ENCODE measurements at places on chromosomes 3 and 15.

- DNase-seq: no peak
These were observed 237.7 kb upstream of the AZI2 start for GRCh38 chr3:28586325-28586724.

- DNase-seq: no peak
These were observed 625.8 kb downstream of the OTOL1 start for GRCh38 chr3:162122405-162122804.

DNA sequence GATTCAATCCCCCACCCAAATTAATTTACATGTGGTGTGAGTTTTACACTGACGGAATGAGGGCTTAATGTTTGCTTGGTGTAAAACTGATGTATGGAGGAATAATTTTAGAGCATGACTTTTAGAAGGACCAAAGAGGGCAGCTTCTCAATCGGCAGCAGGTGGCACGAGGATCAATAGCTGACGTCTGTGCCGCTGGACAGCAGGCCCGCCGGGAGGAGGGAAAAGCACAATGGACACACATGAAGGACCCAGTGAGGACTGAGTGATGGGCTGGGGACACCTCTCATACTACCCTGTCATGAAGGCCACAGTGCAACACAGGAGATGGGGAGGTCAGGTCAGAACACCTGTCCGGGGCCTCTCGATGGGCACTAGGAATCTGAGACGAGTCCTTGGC, 61.4 kb upstream of the NSMCE3 start:
- DNase-seq: no peak

DNA sequence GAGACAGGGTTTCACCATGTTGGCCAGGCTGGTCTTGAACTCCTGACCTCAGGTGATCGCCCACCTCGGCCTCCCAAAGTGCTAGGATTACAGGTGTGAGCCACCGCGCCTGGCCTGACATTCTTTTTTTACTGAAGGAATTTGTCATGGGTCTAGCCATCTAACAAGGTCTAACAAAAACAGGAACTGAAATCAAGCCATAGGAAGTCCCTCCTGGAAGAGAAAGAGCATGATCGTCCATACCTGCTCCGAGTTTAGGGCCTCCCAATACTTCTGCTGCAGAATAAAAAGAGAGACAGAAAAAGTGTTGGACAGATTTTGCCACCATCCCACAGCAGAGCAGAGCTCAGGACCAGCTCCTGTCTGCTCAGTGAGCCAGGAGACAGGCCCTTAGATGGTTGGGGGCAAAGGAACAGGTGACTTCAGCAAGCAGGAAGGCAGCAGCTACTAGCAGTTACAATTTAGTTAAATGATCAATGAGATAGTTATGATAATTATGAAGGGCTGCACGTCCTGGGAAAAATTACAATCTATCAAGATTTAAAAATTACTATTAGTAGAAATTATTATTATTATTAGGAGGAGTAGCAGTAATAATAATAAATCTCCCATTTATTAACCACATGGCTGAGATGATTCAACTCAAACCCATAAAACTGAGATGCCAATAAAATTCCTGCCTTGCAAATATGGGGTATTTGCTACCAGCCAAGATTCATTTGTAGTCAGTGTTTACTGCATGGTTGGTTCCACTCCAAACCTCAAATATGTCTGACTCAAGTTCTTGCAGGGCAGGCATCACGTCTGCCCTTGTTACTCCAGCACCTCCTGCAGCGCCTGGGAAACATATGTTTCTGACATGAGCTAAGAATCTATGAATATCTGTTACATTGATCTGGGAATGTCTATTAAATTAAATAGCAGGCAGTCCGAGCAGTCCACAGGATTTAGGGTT, 40.1 kb downstream of the TMEM44 start:
- DNase-seq: peak; percentile 98

- DNase-seq: no peak
These were observed 541.1 kb downstream of the MECOM start for GRCh38 chr3:169122416-169122815.

- peak; percentile 3 for DNase-seq
These were observed 134.8 kb downstream of the THRB start for GRCh38 chr3:24359645-24360462.

GRCh38 chr15:68442903-68443302, 10.9 kb upstream of the ITGA11 start:
- DNase-seq: no peak

GRCh38 chr15:72445426-72445825, 28.7 kb upstream of the ARIH1 start:
- DNase-seq: no peak

- peak; percentile 27 for DNase-seq
These were observed 697 bp downstream of the CHSY1 start for GRCh38 chr15:101250873-101251829.

DNA sequence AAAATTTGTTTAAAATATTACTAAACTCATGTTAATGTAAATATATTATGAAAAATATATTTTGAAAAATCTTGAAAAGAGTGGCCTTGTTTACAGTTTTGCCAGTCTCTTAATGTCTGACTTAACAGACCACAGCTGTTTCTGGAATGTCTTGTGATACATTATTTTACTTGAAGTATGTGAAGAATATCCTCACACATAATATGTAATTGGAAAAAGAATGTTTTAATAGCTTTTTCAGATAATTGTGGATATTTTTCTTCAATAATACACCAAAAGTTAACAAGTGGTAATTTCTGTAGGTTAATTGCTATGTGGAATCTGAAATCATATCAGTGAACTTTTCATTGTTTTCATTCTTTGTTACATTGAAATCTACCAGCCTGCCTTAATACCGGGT, 101.3 kb downstream of the UBE2E2 start:
- peak; percentile 10 for DNase-seq

DNA sequence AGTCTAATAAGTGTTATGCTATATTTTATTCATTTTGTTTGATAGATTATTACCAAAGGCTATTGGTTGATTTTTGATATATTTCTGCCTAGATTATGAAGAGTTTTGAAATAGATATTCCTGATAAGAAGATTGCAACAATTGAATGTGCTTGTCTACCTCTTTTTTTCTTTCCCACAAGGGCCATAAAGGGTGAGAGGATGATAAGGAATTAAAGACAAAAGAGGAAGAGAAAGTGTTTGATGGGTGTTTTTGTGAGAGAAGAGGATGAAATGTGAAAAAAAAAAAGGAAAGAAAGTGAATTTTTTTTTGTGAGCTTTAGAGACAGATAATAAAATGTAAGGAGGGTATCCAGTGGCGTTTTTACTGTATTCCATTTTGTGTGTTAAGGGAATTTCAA, 244.4 kb downstream of the CHST2 start:
- no peak for DNase-seq

GRCh38 chr15:84400017-84400740, 164.6 kb downstream of the GOLGA6L4 start:
- no peak for DNase-seq

- peak; percentile 67 for DNase-seq
These were observed at the start of gene UBE2E1 for GRCh38 chr3:23805633-23806533. Gene UBE2E1 (plus strand): TSS chr3:23805955. CDS start chr3:23807270, 1,315 bp downstream.

GRCh38 chr3:98557324-98558010, 25.7 kb downstream of the GPR15 start:
- no peak for DNase-seq

- no peak for DNase-seq
These were observed 805 bp upstream of the RGMA start for GRCh38 chr15:93089727-93090305.

DNA sequence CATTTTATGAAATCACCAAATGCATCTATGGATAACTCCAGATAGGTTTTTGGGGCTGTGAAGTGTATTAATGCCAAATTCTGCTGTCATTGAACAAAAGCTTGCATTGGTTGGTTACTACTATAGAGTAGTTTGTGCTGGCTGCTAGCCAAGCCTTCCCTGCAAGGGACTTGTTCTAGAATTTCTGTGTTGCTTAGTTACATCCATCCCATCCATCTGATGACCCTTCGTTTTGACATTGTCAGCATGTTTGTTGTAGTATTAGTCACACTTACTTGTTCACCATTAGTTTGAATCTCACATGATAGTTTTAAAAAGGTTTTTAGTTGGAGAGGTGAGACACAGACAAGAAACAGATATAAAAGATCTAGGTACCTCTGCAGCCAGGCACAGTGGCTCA, 7.0 kb upstream of the NIPA2 start:
- no peak for DNase-seq

GRCh38 chr15:62792986-62793751, 249.4 kb upstream of the TPM1 start:
- no peak for DNase-seq

DNA sequence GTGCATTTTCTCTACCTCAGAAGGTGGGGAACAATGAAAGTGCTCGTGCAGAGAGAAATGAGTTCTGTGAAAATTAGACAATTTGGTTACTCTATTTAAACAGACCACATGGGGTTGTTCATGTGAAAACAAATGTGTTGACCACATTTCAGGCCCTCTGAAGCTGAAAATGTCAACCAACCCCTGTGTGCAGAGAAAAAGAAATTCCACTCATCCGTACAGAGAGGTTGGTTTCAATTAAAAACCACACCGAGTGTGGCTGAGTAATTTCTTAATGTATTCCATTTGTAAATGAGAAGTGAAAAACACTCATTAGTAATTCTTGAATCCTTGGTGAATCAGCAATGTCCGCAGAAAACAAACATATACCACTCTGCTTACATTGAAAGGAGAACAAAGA, 46.9 kb upstream of the SLC7A14 start:
- no peak for DNase-seq

DNA sequence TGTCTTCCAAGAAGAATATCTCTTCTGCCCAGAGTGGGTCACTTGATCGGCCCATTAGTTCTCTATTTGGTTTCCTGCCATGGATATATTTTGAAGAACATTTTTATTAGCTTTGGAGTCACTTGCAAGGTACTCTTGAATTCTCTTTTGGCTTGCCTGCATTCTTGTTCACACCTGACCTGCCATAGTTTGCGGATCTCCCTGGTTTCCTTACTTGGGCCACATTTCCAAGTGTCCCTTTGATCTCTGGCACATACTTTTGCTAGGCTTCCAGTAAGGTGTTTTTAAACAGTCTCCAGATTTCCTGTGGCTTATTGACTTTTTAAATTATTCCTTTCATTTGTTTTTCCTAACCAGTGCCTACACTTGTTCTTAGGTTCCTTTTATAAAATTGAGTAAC, 488.5 kb upstream of the MDFIC2 start:
- no peak for DNase-seq

GRCh38 chr3:38588995-38589937, 60.2 kb downstream of the SCN5A start:
- no peak for DNase-seq

DNA sequence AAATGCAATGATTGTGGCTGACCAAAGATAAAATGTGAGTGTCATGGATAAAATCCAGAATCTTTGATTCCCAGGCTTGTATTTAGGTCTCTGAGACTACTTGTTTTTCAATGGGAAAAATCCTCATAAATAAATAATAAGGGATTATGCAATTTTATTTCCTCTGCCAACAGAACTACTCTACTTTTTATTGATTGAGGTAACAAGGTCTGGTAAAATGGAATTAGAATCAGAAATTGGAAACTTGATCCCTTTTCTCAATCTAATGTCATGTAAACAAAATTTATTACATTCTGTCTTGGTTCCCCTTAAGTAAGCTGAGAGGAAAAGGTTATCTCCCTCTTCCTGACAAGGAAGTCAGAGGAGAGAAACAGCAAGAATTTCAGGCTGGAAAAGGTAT, 48.3 kb upstream of the CCDC50 start:
- no peak for DNase-seq

GRCh38 chr3:23294770-23295387, 91.8 kb downstream of the UBE2E2 start:
- DNase-seq: no peak

DNA sequence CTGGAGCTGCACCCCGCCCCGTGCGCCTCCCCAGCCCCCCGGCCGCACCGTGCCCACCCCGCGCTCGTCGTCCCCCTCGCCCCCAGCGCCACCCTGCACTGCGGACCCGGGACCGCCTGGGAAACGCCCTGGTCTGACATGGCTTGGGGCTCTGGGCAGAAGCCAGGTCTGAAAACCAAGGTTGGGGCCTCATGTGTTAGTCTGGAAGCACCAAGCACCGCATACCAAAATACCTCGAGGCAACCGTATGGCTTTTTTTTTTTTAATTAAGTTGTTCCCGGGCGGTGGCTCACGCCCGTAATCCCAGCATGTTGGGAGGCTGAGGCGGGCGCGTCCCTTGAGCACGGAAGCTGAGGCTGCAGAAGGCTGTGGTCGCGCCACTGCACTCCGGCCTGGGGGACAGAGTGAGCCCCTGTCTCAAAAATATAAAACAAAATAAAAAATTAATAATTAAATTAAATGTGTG, 91.5 kb upstream of the CHD2 start:
- no peak for DNase-seq

- DNase-seq: no peak
These were observed 191.7 kb downstream of the PDZRN3 start for GRCh38 chr3:73433079-73433478.

DNA sequence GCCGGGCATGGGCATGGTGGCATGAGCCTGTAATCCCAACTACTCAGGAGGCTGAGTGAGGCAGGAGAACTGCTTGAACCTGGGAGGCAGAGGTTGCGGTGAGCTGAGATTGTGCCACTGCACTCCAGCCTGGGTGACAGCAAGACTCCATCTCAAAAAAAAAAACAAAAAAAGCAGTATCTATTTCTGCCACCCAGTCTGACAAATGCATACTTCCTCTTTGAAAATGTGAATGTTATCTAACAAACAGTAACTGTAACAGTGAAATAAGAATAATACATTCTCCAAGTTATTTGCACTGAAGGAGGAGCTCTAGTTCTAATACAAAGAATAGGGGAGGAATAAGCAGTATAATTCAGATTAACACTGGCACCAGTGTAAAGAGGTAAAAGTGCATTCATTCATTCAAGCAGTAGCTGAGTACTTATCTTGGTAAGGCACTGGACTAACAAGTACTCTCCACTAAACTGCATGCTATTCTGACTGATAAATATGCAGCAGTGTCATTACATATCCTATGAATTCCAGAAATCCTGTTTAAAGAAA, 12.9 kb downstream of the VPS13C start:
- DNase-seq: no peak

DNA sequence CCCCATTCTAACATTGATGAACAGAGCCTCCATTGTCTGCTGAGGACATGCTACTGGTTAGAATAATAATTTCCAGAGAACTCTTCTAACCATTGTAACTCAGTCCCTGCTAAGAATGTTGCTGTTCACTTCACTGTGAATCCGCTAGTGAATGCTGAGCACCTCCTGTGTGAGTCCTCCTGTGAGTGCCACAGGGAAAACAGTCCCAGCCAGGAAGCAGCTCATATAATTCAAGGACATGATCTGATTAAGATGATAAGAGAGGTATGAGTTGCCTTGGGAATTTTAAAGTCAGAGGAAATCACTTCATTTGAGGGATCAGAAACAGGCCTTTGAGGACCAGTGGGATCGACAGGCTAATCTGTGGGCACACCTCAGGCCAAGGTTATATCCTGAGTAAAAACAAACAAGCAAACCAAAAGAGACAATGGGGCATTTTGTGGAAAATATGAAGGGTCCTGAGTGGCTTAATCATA, 33.9 kb upstream of the GPR160 start:
- no peak for DNase-seq

DNA sequence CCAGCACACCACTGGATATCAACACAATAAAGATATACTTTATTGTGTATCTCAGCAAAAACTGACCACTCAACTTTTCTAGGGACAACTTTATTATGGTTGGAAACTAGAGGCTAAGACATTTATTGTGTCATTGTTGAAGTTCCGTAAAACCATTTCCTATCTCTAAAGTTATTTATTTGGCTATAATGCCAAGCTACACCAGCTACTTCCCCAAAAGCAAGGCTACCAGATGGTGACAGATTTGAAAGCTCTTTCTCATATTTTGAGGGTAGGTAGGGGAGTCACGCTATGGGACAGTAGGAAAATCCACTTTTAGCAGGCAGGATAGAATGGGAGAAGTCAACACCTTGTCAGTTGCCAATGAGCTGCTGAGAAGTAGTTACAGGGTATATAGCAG, 834.6 kb upstream of the CFAP20DC start:
- DNase-seq: no peak

GRCh38 chr3:82058809-82059208, 297.4 kb upstream of the GBE1 start:
- no peak for DNase-seq
